ENCODE measurements at places on chromosomes 16 and 17.

GRCh38 chr17:38654411-38655398 is 20.1 kb downstream of the EPOP start:
- DNase-seq, result no peak

- DNase-seq, result no peak
These were observed 41.6 kb downstream of the OR3A1 start for GRCh38 chr17:3256575-3256974.

GRCh38 chr16:19716183-19716582 is 1.8 kb downstream of the KNOP1 start:
- no peak for DNase-seq

DNA sequence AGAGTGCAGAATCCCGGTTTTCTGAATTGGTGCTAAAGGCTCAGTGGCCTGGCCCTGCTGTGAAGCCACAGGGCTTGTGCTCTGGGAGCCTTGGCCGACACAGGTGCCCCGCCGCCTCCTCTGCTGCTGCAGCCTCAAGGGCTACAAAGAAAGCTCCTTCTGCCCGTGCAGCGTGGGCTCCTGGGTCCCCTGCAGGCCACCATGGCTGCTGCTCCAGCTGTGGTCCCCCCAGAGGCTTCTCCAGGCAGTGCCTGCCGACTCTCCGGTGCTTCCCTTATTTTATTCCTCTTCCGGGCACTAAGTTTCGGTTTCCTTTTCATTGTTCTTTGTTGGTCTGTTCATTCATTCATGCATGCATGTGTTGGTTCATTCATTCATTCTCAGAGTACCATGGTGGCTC is 53.1 kb downstream of the CMIP start:
- DNase-seq, result no peak

DNA sequence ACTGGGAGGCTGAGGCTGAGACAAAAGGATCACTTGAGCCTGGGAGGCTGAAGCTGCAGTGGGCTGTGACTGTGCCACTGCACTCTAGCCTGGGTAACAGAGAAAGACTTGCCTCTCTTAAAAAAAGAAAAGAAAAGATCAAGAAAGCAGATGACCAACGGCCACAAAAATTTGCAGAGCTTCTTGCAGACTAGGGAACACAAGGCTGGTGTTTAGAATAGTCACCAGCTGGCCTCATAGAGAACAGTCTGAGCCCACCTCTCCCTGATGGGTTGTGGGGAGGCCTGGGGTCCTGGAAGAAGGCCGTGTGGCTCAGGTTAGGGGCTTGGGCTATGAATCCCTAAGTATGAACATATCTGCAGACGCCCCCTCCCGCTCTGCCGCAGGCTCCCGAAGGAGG is 73.7 kb upstream of the MED9 start:
- DNase-seq, result no peak

GRCh38 chr16:52611817-52612673 is 65.1 kb upstream of the TOX3 start:
- DNase-seq, result no peak

All from activated T-cell treated with anti-CD3 and anti-CD28 coated beads, Interleukin-2, amount 50 U/mL, for 48 hours (primary cell).